Activated CD4-positive, alpha-beta T cell treated with anti-CD3 and anti-CD28 coated beads for 48 hours (primary cell): ENCODE measurements at places on chromosomes 11 and 22.

DNA sequence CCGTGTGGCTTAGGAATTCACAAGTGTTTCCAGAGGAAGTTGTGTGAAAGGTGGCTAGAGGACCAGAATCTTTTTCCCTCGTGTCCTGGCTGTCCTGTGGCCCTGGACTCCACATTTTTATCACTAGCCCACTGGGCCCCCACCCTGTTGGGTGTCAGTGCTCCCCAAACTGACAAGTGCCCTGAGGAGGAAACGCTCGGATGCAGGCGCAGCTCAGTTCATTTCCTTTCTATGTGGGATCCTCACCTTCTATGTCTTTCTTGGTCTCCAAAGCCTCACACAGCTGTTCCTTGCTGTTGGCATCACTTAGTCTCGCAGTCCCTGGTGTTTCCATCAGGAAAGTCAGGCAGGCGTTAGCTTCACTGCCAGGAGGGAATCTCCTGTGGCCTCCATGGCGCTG, 68.0 kb upstream of the KCNQ1OT1 start:
- peak; percentile 0 for DNase-seq

DNA sequence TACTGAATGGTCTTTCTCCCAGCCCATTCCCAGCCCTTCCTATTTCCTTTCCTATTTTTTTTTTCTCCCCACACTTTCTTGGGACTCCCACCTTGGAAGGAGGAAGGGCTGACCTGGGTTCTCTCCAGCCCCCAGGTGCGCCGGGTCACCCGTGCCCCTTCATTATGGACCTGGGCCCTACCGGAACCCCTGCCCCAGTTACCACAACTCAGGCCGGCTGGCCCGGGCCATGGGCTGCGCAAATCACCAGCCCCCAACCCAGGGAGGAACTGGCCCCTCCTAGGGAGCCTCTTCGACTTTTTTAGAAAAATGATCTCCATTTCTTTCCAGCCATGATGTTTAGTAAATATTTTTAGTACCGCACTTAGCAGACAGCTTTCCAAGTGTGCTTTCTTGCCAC, 62.2 kb downstream of the MORC2 start:
- DNase-seq: no peak

DNA sequence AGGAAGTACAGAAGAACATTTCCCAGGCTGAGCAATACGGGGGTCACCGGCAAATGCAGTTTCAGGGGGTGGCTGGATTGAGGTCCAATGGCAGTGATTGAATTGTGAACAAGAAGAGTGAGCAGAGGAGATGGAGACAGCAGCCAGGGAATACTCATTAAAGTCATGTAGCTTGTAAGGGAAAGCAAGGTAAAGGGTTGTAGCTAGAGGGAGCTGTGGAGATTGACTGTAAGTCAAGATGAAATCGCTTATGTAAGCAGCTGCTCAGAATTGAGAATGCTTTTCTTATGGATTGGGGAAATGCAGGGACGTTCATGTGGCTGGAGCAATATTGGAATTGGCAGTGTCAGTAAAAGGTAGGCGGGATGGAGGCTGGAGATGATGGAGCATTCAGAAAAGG, 111.4 kb upstream of the TBCEL start:
- DNase-seq: no peak

DNA sequence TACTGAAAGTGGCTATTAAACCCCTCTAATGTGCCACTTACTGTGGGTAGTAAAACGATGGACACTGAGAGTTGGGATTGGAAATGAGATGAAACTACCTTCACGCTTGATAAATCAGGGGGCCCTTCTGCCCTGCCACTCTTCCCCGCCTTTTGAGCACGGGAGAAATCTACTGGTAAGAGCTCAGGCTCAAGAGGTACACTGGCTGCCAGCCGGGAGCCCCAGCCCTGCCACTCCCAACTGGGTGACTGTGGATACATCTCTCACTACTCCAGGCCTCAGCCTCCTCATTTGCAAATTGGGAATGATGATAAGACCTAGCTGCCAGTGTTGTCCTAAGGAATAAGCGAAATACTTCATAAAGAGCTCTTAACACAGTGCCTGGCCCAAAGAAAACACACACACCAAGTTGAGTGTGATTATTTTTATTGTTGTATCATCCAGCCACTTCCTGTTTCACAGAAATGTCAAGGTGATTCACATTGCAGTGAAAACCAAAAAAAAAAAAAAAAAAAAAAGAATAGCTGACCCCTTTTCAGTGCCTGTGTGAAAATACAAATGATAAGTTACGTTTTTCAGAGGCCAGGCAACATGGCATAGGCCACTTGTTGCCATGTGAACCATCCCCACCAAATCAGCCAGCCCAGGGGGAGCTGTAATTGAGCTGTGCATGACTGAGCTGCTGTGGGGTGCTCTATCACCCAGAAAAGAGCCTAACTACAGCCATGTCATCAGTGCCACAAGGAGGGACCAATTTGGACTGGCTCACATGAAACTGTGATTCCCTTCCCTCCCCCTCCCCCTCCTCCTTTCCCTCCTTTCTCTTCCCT, 4.4 kb upstream of the ZNRD2 start:
- DNase-seq: no peak

DNA sequence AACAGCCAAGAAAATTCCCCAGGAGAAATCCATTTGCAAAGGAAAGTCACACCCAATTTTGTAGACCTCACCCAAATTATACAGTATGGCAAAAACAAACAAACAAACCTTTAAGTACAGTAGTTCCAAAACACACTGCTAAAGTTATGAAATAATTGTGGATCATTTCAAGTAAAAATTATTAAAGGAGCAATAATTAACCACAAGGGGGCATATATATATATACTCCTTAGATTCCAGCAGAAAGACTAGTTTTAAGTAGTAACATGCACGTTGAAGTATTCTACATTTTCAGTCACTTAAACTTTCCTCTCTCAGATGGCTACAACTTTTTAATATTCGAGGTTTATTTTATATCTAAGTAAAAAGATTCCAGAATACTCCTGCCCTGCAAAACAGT, 26.8 kb downstream of the RNF141 start:
- DNase-seq: no peak

- DNase-seq: peak; percentile 27
Observed at GRCh38 chr11:120186774-120187591, 23.8 kb upstream of the OAF start.

DNA sequence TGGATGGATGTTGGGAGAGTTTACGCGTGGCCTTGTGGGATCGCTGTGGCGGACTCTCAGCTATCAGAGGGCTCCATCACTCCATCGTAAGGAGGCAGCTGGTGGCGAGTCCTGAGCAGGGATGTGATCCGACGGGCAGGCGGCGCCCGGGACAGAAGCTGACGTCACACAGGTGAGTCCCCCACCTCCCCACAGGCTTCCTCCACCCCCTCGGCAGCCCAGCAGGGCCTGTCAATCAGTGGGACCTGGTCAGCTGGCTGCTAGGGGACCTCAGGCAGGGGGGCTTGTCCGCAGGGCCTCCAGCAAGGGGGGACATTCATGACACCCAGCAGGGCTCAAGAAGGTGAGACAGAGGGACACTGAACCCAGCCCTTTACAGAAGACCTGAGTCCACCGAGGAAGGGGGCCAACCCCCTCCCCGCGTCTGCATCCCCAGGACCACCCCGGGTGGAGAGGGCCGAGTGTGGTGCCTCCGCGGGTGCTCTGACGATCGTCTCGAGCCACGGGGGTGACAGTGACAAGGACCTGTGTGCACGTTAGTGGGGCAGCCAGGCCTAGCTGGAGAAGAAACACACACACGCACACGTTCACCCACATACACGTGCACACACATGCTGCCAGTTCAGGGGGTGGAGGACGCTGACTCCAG, 7.1 kb downstream of the HRAS start:
- DNase-seq: no peak

- no peak for DNase-seq
Observed at GRCh38 chr11:65506290-65506771, 7.5 kb downstream of the MALAT1 start.

DNA sequence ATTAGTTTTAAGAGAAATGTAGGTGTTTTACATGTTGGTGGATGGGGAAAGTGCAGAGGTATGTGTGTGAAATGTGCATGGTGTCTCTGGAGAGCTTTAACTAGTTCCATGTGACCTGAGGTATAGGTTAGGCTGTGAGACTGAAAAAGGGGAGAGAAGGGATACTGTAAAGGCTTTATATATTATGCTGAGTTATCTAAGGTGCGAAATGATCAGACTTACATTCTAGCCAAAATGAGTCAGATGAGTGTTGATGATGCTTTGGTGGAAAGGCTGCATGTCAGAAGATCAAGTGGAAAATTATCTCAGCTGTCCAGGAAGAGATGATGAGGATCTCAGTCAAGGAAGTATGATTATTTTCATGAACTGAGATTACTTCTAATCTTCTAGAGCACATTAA, 15.8 kb downstream of the ACAT1 start:
- no peak for DNase-seq

DNA sequence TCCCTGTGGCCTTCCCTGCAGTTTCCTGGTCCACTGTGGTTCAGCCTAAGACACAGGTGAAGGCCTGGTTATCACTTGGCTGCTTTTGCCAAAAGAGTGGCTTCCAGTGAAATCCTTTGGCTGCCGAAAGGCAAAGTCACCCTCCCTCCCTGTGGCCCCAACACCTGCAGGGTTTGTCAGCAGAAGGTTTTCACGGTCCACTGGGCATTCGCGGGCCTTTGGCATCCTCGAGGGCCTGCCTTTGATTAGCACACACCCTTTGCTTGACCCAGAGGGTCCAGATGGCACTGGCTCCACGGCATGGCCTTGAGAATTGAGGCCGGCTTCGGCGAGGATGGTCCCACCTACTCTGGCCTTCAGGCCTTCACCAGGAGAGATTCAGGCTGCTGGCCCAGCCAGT, 35.3 kb downstream of the RTN4R start:
- DNase-seq: no peak

DNA sequence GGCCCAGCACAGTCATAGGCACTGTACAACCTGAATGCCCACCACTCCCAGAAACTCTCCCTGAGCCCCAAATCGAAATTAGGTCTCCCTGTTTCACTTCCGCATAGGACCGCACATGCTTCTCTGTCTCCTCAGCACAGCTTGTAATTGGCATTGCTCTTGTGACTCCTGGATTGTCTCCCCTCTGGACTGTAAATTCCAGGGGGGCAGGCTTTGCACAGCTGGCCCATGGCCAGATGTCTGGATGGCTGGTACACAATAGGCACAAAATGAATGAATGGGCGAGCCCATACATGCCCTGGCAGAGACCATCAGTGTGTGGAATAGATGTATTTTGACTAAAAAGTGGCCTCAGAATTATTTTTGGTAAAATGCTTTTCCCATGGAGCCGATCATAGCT, 63.3 kb upstream of the PHF21B start:
- DNase-seq: no peak

DNA sequence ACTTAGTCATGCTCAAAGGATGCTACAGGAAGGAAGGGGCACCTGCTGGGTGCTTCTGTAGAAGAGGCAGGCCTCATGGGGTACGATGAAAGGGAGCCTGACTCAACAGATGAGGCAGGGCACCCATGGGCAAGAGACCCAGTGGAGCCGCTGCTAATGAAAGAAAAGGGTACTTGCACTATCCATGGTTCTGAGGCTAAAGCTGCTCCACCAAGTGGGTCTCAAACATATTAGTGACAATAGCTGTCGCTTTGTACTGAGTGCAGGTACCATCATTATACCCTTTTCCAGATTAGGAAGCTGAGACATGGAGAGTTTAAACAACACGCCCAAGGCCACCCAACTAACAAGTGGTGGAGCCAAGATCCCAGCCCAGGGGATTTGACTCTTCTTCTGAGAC, 127.5 kb upstream of the SERPIND1 start:
- no peak for DNase-seq
